ENCODE measurements at places on chromosomes 7 and 10. TPM values are rescaled to one million over a fixed set of nuclear protein-coding genes. Genes with fewer than 3 reads are reported as not detected.

SPDYE2B gene
- not detected for total RNA-seq

OPN1SW gene
- total RNA-seq: not detected

TMEM196 gene
- total RNA-seq: not detected

VSTM4 gene
- 24.4 TPM for total RNA-seq

GRK5 gene
- total RNA-seq: 85.3 TPM

ATP6V0A4 gene
- not detected for total RNA-seq

- H3K27ac ChIP-seq: no peak overlapping the region
- DNase-seq: no peak
- no peaks in the 10 kb centered on the region for H3K36me3 ChIP-seq
- H3K4me3 ChIP-seq: peak overlapping the region; percentile 3
- no peaks in the 10 kb centered on the region for H3K27me3 ChIP-seq
Measured at GRCh38 chr10:132607961-132608495, 70.4 kb downstream of the INPP5A start.

- H3K36me3 ChIP-seq: no peaks in the 10 kb centered on the region
- no peaks in the 10 kb centered on the region for H3K4me1 ChIP-seq
- DNase-seq: no peak
- no peak overlapping the region for H3K4me3 ChIP-seq
- no peak overlapping the region for H3K27ac ChIP-seq
- no peaks in the 10 kb centered on the region for H3K27me3 ChIP-seq
Measured at GRCh38 chr10:60798031-60798430, 19.8 kb downstream of the CDK1 start.

DNA sequence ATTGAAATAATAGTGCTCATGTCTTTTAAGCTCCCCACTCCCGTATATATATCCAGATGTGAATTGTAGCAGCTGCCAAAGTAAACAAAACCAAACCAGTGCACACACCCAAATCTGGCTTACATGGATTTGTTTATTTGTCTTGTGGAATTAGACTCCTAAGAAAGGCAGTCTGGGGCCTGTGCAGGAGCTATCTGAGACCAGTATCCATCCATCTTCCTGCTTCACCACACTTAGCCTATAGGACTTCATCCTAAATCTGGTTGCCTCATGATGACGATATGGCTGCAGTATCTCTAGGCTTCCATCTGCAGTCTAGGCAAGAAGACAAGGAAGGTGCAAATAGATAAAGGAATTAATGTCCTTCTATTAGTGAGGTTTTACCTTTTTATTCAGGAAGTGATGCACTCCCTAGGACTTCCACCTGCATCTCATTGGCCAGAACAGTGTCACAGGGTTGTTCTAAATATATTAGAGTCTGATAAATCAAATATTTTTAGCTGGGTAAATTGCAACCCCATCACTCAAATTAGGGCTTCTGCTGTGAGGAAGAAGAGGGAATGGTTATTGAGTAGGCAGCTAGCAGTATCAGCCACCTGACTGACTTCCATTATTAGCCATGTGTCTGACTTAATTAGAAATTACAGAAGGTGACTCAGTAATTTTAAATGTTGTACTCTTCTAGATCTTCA lies 6.0 kb downstream of the WIPF3 start:
- H3K4me1 ChIP-seq: no peaks in the 10 kb centered on the region
- no peaks in the 10 kb centered on the region for H3K36me3 ChIP-seq
- no peak for DNase-seq
- H3K27me3 ChIP-seq: no peaks in the 10 kb centered on the region

DNA sequence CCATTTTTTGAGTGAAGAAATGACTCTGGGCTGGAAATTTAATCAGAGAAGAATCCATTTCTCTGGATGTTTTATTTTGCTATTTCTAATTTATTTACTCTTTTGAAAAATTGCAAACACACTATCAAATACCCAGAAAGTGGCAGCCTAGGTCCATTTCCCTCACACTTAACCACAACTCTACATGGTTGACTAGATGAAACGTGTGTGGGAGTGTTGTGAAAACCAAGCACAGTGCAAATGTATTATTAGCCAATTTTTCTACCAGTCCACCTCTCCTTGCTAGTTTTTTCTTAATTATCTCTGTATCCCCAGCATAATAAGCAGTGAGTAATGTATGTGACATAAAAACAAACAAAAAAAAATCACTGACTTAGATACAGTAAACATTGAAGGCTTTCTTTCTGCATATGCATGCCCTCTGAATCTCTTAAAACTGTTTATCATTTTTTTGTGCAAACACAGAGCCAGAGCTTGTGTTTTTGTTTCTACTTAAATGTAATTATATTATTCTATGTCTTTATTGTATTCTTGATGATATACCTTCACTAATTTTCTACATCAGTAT lies 30.9 kb downstream of the SCIN start:
- H3K27ac ChIP-seq: no peak overlapping the region
- H3K27me3 ChIP-seq: no peaks in the 10 kb centered on the region
- no peak for DNase-seq
- H3K36me3 ChIP-seq: no peaks in the 10 kb centered on the region
- peaks cover 4% of the 10 kb centered on the region for H3K4me1 ChIP-seq

DNA sequence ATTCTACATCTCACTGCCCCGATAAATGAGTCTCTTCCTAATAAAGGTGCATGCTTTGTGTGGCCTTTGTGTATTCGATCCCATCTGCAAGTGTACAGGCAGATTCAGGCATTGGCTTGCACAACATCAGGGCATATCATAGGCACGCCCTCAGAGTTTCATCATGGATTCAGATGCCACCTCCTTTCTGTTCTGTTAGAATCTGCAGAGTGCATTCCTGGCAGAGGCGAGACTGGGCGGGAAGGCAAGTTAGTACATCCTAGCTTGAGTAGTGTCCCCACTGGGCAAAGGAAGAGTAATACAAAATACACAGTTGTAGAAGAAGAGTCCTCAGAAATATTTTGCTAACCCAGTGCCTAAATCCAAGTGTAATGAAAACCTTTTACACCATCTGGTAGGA lies 346.5 kb upstream of the GALNT17 start:
- DNase-seq: no peak
- peaks cover 64% of the 10 kb centered on the region for H3K36me3 ChIP-seq
- H3K4me3 ChIP-seq: no peak overlapping the region
- no peaks in the 10 kb centered on the region for H3K27me3 ChIP-seq
- H3K27ac ChIP-seq: no peak overlapping the region
- no peaks in the 10 kb centered on the region for H3K4me1 ChIP-seq

- DNase-seq: no peak
- no peaks in the 10 kb centered on the region for H3K36me3 ChIP-seq
Measured at GRCh38 chr10:117540640-117541404, 1.7 kb upstream of the EMX2 start.

GRCh38 chr7:74485611-74486010 lies 31.9 kb downstream of the GTF2IRD1 start:
- no peaks in the 10 kb centered on the region for H3K27me3 ChIP-seq
- H3K4me3 ChIP-seq: no peak overlapping the region
- no peaks in the 10 kb centered on the region for H3K36me3 ChIP-seq
- H3K27ac ChIP-seq: no peak overlapping the region
- DNase-seq: no peak

DNA sequence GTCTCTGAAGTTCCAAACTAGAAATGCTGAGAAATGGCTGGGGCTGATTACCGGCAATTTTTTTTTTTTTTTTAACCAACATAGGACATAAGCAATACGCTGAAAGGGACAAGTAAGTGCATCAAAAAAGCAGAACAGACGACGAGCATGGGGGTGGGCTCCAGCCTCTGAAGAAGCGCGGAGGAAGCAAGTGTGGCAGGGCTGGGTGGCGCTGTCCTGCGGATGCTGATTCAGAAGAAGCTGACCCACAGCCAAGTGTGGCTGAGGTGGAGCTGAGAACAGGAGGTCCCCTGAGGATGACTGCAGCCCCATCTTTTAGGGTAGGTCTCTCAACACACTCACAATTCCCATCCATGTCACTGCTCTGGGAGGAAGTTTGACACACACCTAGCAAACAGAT lies 65.6 kb downstream of the CTBP2 start:
- no peak for DNase-seq
- no peaks in the 10 kb centered on the region for H3K27me3 ChIP-seq
- H3K4me3 ChIP-seq: no peak overlapping the region
- peaks cover 27% of the 10 kb centered on the region for H3K4me1 ChIP-seq
- no peaks in the 10 kb centered on the region for H3K36me3 ChIP-seq

DNA sequence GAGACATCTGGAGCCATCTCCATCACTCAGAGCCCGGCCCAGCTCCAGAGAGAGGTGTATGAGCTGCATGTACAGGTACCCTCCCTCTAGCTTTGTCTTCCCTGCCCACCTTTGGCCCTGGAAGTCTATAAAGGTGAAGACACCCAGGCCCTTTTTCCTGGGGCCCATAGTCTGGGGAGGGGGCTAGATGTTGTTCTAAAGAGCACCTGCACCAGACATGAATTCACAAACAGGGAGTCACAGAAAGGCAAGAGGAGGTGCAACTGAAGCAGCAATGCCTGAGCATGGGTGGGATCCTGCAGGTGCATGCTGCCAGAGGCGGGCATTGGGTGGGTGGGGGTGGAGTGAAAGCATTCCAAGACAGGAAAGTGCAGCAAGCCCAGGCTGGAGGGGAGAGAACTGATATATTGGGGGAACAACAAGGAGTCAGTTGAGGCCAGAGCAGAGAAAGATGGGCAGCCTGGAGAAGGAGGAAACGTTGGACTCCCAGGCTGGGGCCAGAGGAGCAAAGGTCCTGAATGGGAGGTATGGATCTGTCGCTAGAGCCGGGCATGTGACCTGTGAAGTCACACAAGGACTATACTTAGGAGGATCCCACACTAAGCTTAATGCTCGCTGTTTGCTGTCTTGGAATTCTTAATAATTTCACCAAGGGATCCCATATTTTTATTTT lies 11.7 kb downstream of the CDHR1 start:
- DNase-seq: no peak
- no peaks in the 10 kb centered on the region for H3K36me3 ChIP-seq
- H3K27me3 ChIP-seq: no peaks in the 10 kb centered on the region
- H3K4me1 ChIP-seq: no peaks in the 10 kb centered on the region

DNA sequence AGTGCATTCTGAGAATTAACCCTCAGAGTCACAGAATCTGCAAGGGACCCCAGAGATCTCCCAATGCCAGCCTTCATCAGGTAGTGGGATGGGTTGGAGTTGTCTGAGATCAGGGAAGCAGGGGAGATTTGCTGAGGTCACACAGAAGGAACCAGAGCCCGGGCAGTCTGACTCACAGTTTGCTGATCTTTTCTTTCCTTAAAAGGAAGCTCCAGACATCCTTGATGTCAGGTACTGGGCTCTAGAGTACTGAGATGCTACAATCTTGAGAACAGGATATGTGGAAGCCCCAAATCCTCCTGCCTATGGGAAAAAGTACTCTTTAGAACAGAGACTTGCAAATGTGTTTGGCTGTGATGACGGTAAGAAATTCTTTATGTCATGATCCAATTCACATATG lies 706 bp downstream of the TBATA start:
- no peak for DNase-seq
- no peaks in the 10 kb centered on the region for H3K4me1 ChIP-seq
- H3K4me3 ChIP-seq: no peak overlapping the region

DNA sequence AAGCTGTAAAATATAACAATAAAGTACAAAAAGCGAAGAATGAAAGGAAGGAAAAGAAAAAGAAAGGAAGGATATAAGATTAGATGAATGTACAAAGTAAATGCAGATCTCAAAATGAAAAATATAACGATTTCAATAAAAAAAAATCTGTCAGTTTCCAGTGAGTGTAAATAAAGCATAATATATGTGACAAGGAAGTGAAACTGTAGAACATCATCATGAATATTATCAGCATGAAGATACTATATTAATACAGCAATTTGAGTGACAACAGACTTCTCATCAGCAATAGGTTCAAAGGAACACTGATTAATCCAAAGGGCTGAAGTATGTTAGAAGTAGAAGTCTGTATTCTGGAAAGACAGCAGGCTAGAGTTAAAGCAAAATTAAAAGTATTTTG lies 659.5 kb upstream of the MBL2 start:
- DNase-seq: no peak
- no peak overlapping the region for H3K27ac ChIP-seq
- H3K4me3 ChIP-seq: no peak overlapping the region

DNA sequence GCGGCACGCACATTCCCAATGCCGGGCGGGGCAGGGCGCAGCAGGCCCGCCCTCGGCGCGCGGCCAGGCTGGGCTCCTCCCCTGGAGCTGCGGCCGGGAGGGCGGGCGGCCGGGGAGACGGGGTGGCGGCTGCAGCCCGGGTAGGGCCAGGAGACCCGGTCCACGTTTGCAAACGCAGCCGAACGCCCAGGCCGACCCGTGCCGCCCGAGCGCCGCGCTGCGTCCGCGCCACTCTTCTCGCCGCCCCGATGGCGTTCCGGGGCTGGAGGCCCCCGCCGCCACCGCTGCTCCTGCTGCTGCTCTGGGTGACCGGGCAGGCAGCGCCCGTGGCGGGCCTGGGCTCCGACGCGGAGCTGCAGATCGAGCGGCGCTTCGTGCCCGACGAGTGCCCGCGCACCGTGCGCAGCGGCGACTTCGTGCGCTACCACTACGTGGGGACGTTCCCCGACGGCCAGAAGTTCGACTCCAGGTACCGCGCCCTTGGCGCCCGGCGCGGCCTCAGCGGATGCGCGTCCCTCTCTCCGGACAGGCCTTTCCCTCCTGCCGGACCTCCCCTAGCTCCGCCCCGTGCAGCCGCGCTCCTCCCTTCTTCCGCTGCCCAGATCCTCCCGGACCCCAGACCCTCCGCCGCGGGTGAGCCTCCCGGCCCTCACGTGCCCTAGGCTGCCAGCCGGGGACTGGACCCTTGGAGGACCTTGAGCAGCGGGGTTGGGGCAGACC lies at the start of gene FKBP9:
FKBP9 (plus strand) TSS at position 115 of the 720 bp plus-strand sequence; CDS start at position 249, 134 bp downstream.
- no peaks in the 10 kb centered on the region for H3K27me3 ChIP-seq
- peaks cover 15% of the 10 kb centered on the region for H3K4me1 ChIP-seq
- H3K36me3 ChIP-seq: no peaks in the 10 kb centered on the region
- peak within 1 kb of the TSS; percentile 79 for H3K4me3 ChIP-seq

- peak overlapping the region; percentile 61 for H3K4me3 ChIP-seq
- peak; percentile 48 for DNase-seq
- no peaks in the 10 kb centered on the region for H3K27me3 ChIP-seq
- peaks cover 46% of the 10 kb centered on the region for H3K4me1 ChIP-seq
Measured at GRCh38 chr10:3467052-3467951, 294.7 kb upstream of the PITRM1 start.

- H3K27me3 ChIP-seq: no peaks in the 10 kb centered on the region
- no peaks in the 10 kb centered on the region for H3K36me3 ChIP-seq
- H3K4me3 ChIP-seq: no peak overlapping the region
- H3K27ac ChIP-seq: no peak overlapping the region
- DNase-seq: no peak
- H3K4me1 ChIP-seq: no peaks in the 10 kb centered on the region
Measured at GRCh38 chr10:79628988-79629954, 18.5 kb downstream of the SFTPA1 start.

- H3K27me3 ChIP-seq: no peaks in the 10 kb centered on the region
- DNase-seq: no peak
- H3K27ac ChIP-seq: no peak overlapping the region
- H3K36me3 ChIP-seq: peaks cover 22% of the 10 kb centered on the region
Measured at GRCh38 chr10:89019569-89020327, 29.1 kb downstream of the FAS start.

GRCh38 chr10:80646366-80646765 lies 108.7 kb downstream of the SH2D4B start:
- no peaks in the 10 kb centered on the region for H3K36me3 ChIP-seq
- H3K4me1 ChIP-seq: no peaks in the 10 kb centered on the region
- H3K4me3 ChIP-seq: no peak overlapping the region
- no peak for DNase-seq
- H3K27ac ChIP-seq: no peak overlapping the region
- H3K27me3 ChIP-seq: no peaks in the 10 kb centered on the region
